ENCODE measurements at places on chromosomes 1 and 21. TPM values are rescaled to one million over a fixed set of nuclear protein-coding genes. Genes with fewer than 3 reads are reported as not detected.

- H3K36me3 ChIP-seq = peaks cover 40% of the 10 kb centered on the region
- no peaks in the 10 kb centered on the region for H3K27me3 ChIP-seq
- H3K4me1 ChIP-seq = peaks cover 55% of the 10 kb centered on the region
Observed at GRCh38 chr1:110057963-110058518, 12.4 kb downstream of the ALX3 start.

GRCh38 chr1:150902346-150902745 is 15.4 kb downstream of the CTXND2 start:
- H3K4me3 ChIP-seq = no peak overlapping the region
- H3K27me3 ChIP-seq = no peaks in the 10 kb centered on the region
- no peaks in the 10 kb centered on the region for H3K4me1 ChIP-seq
- H3K36me3 ChIP-seq = no peaks in the 10 kb centered on the region

The OR2L5 gene
- not detected for total RNA-seq

The SUSD4 gene
- not detected for total RNA-seq

The DIO1 gene
- total RNA-seq = not detected

The INAVA gene
- 0.36 TPM for total RNA-seq

DNA sequence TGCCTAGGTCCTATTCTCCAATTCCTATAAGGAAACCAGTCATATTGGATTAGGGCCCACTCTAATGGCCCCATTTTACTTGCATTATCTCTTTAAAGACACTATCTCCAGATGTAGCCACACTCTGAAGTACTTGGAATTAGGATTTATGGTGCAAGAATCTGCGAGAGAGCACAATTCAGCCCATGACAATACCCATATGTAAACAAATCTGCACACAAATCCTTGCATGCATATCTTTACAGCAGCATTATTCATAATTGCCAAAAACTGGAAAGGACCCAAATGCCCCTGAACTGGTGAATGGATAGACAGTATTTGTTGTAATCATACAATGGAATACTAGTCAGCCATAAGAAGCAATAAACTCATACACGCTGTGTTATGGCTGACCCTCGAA is 229.8 kb upstream of the ADAMTS5 start:
- H3K27ac ChIP-seq = no peak overlapping the region
- no peak overlapping the region for H3K4me3 ChIP-seq
- no peaks in the 10 kb centered on the region for H3K36me3 ChIP-seq
- H3K4me1 ChIP-seq = peaks cover 6% of the 10 kb centered on the region

DNA sequence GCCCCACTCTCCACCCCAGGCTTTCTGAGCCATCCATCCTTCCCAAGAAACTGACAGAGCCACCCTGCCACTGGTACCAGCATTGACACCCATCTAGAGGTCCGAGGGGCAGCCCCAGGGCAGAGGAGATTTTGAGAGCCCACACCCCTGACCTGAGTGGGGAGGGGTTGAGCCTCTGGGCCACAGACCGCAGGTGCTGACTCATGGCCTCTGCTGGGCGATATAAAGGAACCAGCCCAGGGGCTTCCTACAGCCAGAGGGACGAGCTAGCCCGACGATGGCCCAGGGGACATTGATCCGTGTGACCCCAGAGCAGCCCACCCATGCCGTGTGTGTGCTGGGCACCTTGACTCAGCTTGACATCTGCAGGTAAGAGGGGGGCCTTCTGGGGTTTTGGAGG is at the start of gene PADI4:
Gene PADI4 (plus strand): TSS at position 252 of the 400 bp plus-strand sequence. CDS start 26 bp downstream, at position 278.
- H3K4me3 ChIP-seq = no peak within 1 kb of the TSS
- no peaks in the 10 kb centered on the region for H3K4me1 ChIP-seq
- no peak within 1 kb of the TSS for H3K27ac ChIP-seq
- no peaks in the 10 kb centered on the region for H3K36me3 ChIP-seq
- peaks cover 31% of the 10 kb centered on the region for H3K27me3 ChIP-seq
- peak; percentile 5 for DNase-seq

The TMEM240 gene
- 2.7 TPM for total RNA-seq

The CNIH3 gene
- total RNA-seq = 3.6 TPM

GRCh38 chr1:44806025-44806703 is 987 bp downstream of the DYNLT4 start:
- peaks cover 57% of the 10 kb centered on the region for H3K36me3 ChIP-seq
- no peak overlapping the region for H3K4me3 ChIP-seq
- H3K27ac ChIP-seq = peak overlapping the region; percentile 99
- H3K27me3 ChIP-seq = no peaks in the 10 kb centered on the region

GRCh38 chr1:235867903-235868469 is 1.3 kb upstream of the LYST start:
- peak overlapping the region; percentile 98 for H3K4me3 ChIP-seq
- H3K4me1 ChIP-seq = peaks cover 19% of the 10 kb centered on the region
- H3K36me3 ChIP-seq = no peaks in the 10 kb centered on the region
- no peak overlapping the region for H3K27ac ChIP-seq
- DNase-seq = no peak

DNA sequence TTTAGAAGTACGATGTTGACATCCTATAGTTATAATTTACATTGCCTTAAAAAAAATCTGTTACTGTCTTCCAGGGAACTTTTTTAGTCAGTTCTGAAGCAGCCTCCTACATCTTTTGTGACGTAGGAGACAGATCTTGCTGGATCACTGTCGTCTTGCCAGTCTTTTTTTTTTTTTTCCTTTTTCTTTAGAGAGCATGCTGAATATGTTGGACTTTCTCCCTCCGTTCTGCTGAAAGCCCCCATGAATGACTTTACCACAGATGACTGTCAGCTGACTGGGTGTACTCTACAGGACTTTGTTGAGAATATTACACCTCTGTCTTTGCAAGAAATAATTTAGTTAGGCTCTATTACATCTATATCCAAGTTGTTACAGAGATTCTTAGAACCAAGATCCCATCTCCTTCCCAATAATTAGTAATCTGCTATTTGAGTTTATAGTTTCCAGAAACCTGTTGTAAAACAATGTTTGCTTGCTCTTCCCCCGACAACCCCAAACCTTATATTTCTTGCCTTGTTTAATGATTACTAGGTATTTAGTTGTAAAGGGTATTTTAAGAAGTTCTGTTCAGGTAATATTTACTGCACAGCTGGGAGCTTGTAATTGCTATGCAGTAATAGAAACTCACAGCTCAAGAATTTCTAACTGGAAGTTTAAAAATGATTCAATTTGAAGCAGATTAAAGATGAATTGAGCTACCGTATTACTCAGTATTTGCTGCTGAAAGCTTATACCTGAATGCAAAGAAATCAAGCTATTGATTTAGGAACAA is 61.8 kb downstream of the RASAL2 start:
- DNase-seq = no peak
- H3K4me1 ChIP-seq = peaks cover 13% of the 10 kb centered on the region

DNA sequence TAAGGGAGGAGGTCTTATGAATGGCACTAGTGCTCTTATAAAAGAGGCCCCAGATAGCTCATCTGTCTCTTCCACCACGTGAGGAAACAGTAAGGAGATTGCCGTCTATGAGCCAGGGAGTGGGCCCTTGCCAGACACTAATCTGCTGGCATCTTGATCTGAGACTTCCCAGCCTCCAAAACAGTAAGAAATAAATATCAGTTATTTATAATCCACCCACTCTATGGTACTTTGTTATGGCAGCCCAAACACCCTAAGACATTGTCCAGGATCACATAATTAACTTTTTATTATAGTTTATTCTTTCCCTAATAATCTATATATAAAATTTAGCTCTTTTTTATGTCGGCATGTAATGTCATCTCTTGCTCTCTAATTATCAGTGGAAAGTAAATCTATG is 144.0 kb upstream of the IRF2BP2 start:
- H3K27me3 ChIP-seq = no peaks in the 10 kb centered on the region
- no peak overlapping the region for H3K27ac ChIP-seq
- H3K4me3 ChIP-seq = no peak overlapping the region
- H3K4me1 ChIP-seq = peaks cover 13% of the 10 kb centered on the region
- H3K36me3 ChIP-seq = no peaks in the 10 kb centered on the region
- no peak for DNase-seq

The CLDN14 gene
- total RNA-seq = 0.29 TPM

DNA sequence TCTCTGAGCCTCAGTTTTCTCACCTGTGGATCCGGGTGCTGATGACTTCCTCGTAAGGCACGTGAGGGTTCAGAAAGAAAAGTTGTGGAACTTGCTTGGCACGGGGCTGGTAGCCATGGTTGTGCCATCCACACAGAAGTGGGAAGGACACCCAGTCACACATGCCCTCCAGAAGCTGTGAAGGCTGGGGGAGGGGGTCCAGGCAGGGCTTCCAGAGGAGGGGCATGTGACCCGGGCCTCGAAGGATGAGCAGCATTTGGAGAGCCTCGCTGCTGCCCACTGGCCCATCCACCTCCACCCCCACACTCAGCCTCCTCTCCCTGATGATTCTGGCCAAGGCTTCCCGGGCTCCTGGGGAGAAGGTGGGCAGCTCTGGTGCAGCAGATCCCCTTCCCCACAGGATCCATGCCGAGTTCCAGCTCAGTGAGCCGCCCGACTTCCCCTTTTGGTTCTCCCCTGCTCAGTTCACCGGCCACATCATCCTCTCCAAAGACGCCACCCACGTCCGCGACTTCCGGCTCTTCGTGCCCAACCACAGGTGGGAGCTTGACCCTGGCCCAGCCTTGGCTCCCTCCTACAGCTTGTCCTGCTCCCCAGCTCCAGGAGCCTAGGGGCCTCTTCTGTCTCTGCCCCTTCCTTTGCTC is 9.4 kb downstream of the SELENON start:
- H3K4me1 ChIP-seq = peaks cover 22% of the 10 kb centered on the region
- DNase-seq = peak; percentile 53
- no peaks in the 10 kb centered on the region for H3K27me3 ChIP-seq
- H3K36me3 ChIP-seq = peaks cover 69% of the 10 kb centered on the region
- no peak overlapping the region for H3K4me3 ChIP-seq
- H3K27ac ChIP-seq = no peak overlapping the region

The CLCA1 gene
- not detected for total RNA-seq

- no peak overlapping the region for H3K4me3 ChIP-seq
- peak; percentile 91 for DNase-seq
- H3K36me3 ChIP-seq = no peaks in the 10 kb centered on the region
- H3K27ac ChIP-seq = no peak overlapping the region
Observed at GRCh38 chr1:24909388-24909898, 20.6 kb downstream of the RUNX3 start.

The FMO1 gene
- total RNA-seq = not detected

DNA sequence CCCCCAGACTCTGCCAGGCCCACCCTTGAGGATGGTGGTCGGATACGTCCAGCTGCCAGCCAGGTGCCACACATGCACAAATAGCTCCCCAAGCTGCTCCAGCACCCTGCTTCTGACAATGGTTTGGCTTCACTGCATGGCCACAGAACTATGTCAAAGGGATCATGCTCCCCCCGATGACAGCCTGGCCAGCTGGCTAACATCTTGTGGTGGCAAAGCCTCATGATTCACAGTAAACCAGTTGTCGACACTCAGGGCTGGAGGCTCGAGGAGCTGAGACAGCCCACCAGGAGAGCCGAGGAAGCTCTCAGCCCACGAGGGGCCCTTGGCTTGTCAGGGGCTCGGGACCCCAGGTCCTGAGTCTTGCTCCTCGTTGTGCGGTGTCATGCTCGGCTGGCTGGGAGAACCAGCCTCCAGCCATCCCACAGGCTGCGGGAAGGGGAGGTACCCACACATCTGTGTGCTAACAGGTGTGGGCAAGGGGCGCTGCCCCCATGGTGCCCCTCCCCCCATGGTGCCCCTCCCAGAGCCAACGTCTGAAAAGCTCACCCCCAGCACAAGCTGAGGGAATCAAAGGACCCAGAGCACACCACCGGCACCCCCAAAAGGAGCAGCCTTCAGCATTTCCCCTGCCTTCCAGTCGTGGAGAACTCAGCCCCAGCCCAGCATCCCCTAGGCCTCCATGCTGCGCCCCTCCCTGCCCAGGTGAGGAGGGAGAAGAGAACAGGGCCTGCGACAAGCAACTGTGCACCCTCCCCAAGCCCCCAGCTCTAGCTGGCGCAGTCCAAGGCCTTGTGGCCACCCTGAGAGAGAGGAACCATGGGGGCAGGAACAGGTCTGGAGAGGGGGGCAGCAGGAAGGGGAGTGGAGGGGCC is 41.2 kb downstream of the KIF21B start:
- peak; percentile 87 for DNase-seq
- H3K4me1 ChIP-seq = no peaks in the 10 kb centered on the region

The HTR6 gene
- not detected for total RNA-seq

DNA sequence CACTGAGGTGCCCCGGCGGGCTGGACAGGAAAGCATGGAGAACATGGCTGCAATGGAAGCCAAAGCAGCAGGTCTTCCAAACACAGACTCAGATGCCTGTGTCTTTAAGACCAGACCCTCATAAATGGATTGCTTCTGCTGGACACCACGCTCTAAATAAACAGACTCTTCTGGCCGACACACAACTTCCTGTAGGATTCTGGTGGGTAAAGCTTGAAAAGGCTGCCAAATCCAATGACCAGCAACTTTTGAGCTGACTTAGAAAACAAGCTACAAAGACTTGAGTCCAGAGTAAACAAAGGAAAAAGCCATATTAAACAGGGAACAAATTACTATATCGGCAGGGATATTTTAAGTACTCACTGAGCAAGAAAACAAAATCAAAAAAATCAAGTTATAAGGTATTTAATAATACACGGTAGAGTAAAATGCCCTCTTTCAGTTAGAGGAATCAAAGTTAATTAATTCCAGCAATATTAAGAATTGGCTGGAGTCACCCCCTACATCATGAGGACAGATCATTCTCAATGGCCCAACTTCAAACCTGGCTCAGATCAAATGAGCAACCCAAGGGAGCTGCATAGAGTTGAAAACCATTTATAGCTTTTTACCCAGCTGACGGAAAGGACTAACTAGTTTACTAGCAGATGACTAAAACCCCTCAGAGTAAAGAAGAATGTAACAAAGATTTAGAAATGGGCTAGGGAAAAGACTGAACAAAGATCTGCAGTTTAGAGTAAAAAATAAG is 102.4 kb downstream of the TGFBR3 start:
- DNase-seq = no peak
- no peaks in the 10 kb centered on the region for H3K36me3 ChIP-seq
- H3K27me3 ChIP-seq = no peaks in the 10 kb centered on the region

DNA sequence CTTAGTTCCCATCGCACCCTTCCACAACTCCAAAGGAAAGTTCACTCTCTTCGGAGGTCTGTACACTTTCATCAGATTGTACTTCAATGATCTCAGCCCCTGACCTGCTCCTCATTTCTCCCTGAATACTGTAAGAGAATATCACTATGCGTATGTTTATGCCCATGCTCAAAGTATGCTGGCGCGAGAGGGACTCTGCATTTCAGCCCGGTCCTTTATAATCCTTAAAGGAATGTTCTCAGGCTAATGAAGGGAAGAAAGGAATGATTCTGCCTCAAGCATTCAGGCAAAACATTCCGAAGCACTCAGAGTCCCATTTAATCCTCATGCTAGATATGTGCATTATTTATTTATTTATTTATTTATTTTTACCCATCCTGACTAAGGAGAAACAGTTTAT is 76.8 kb downstream of the PLD5 start:
- DNase-seq = no peak
- H3K4me3 ChIP-seq = no peak overlapping the region
- no peaks in the 10 kb centered on the region for H3K27me3 ChIP-seq
- H3K36me3 ChIP-seq = no peaks in the 10 kb centered on the region

DNA sequence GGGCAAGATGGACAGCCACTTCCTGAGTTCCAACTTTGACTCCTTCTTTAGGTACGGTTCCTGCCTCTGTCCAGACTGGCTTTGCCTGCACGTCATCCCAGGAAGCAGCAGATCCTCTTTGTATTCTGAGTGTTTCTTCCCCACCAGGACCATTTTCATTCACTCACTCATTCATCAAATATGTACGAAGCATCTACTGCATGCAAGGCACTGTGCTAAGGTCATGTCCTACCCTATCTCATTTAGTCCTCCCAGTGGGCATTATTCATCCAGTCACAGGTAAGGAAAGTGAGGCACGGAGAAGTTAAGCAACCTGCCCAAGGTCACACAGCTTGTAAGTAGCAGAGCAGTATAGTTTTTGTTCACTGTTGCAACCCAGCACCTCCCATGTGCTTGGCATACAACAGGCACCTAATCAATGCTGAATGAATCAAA is 13.9 kb downstream of the CRYBG2 start:
- peaks cover 7% of the 10 kb centered on the region for H3K4me1 ChIP-seq
- H3K36me3 ChIP-seq = no peaks in the 10 kb centered on the region
- peaks cover 22% of the 10 kb centered on the region for H3K27me3 ChIP-seq
- peak; percentile 53 for DNase-seq
- H3K4me3 ChIP-seq = no peak overlapping the region

Measured in osteoblast (primary cell).